NCI-H526 (cell line): ENCODE measurements at places on chromosomes 12 and 14.

- DNase-seq, result no peak
Measured at GRCh38 chr14:76292561-76292960, 83.4 kb upstream of the ESRRB start.

DNA sequence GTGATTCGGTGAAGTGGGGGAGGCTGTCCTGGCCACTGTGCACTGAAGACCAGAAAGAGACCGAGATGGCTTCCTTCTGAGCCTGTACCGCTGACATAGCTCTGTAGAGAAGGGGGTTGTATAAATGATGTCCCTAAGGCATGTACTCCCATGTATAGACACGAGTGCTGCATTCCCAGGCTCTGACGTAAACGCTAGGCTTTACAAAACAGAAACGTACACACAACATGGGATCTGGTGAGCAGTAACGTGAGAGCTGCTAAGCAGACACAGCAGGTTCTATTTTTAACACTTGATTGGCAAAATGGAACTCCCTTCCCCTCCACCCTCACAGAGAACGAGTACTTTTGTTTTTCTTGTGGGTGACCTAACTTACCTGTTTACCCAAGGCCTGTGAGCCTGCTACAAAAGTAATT, 35.9 kb downstream of the ACADS start:
- no peak for DNase-seq

- no peak for DNase-seq
Measured at GRCh38 chr14:75458305-75458704, 30.5 kb downstream of the JDP2 start.

DNA sequence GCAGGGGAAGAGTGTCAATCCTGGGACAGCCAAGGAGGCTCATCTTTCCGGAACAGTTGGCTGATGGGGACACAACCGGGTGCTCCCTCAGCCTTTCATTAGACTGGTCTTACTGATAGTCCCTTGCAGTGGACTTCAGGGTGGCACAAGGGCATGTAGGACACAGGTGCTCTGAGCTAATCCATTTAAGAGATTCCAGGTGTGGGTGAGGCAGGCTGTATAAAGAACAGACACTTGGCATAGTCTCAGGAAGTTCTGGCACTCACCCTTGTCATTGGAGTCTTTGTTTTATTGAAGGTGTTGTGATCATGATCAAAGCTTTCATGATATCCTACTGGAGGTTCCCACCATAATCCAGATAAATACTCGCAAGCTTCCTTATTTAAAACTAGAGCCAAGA, 341.6 kb downstream of the EMP1 start:
- DNase-seq, result no peak

GRCh38 chr12:18750085-18750484, 12.2 kb downstream of the CAPZA3 start:
- no peak for DNase-seq
